MCF 10A (cell line): ENCODE measurements at places on chromosomes 5 and 9.
A peak's percentile ranks its signal among the peaks of the same experiment; 100 is the strongest.

- DNase-seq, result peak; percentile 44
Measured at GRCh38 chr9:120925535-120926396, 830 bp downstream of the TRAF1 start.

DNA sequence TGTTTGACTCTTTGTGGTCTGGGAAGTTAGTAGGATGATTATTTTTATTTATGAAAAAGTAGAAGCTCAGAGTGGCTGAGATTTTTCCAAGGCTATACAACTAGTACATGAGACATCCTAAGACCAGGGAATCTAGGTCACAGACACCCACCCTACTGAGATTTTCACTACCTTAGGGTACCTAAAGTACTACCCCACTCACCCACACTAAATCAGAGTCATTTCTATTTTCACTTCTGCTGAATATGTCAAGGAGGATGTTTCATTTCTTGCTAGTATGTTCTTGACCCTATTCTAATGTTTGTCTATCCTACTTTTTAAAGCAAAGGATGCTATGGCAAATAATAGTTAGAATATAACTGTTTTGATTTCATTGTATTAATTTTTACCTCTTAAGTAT is 206.0 kb downstream of the ATP10B start:
- no peak for DNase-seq

GRCh38 chr9:113674436-113674835 is 201.7 kb upstream of the ZNF618 start:
- peak; percentile 50 for DNase-seq

- no peak for DNase-seq
Measured at GRCh38 chr5:53368966-53369605, 111.3 kb upstream of the FST start.

- DNase-seq, result peak; percentile 60
Measured at GRCh38 chr5:151686674-151687407, at the start of gene SPARC. Gene SPARC (minus strand): TSS chr5:151686915. CDS start chr5:151676188, 10,727 bp downstream.

- DNase-seq, result no peak
Measured at GRCh38 chr5:178781936-178782335, 51.5 kb upstream of the ZNF354A start.

DNA sequence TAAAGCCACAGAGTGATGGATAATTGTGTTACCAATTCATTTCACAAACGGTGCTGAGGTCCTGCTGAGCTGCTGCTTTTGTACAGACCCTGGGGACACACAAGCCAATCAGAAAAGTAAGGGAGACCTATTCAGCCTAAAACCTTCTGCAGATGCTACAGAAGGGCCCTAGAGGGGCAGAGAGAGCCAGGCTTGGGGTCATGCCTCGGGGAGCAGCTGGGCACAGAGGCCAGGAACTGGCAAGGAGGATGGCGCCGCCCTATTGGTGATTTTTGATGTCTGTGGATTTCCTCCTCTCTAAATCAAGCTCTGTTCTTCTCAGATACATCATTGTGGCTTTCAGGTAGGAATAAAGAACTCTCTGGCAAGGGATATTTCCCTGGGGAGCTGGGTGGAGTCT is 181.9 kb downstream of the ZNF462 start:
- no peak for DNase-seq

GRCh38 chr5:43685252-43685950 is 82.4 kb downstream of the NNT start:
- DNase-seq, result no peak

- DNase-seq, result no peak
Measured at GRCh38 chr5:87946271-87946670, 322.4 kb downstream of the TMEM161B start.

DNA sequence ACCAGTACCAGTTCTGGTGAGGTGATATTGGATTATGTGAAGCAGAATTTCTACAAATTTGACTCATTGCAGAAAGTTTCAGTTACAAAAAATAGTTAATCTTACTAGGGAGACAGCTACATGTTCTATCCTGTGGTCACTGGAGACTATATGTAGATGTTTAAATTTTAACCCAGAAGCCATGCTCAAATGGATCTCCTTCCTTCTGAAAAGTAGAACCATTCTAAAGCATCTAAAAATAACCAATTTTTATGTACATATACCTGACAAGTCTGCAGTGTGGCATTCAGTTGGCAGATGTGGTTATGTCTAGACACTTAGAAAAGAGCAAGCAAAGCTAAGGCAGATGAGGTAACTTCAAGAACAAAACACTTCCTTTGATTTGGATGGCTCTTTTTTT is 65.5 kb upstream of the POU4F3 start:
- DNase-seq, result no peak

DNA sequence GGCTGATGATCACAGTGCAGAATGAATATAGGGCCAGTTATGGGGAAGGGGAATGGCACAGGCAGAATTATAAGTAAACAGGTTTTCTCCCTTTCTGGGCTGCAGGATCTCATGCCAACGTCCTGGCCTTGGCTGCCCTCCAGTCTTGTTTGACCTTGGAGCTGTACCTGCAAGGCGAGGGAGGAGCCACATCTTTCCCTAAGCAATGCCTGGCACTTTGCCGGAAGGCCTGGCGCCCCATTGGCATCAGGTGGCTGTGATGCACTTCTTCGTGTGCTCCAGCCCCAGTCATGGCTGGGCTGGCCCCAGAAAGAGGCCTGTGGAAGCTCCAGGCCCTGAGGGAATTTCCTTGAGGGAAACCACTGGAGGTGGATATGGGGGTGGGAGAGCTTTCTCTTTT is 16.7 kb upstream of the IQGAP2 start:
- peak; percentile 64 for DNase-seq
